ENCODE measurements at places on chromosomes 3 and 15. TPM values are rescaled to one million over a fixed set of nuclear protein-coding genes. Genes with fewer than 3 reads are reported as not detected.

- H3K4me3 ChIP-seq: no peak overlapping the region
- no peaks in the 10 kb centered on the region for H3K36me3 ChIP-seq
- no peaks in the 10 kb centered on the region for H3K27me3 ChIP-seq
- H3K4me1 ChIP-seq: no peaks in the 10 kb centered on the region
- H3K27ac ChIP-seq: no peak overlapping the region
Measured at GRCh38 chr15:36617529-36618196, 38.2 kb downstream of the CDIN1 start.

CLDN1 gene
- not detected for total RNA-seq

ATG7 gene
- total RNA-seq: 34.2 TPM

OXSR1 gene
- total RNA-seq: 52.4 TPM

- DNase-seq: no peak
- H3K36me3 ChIP-seq: no peaks in the 10 kb centered on the region
- H3K4me1 ChIP-seq: peaks cover 34% of the 10 kb centered on the region
- no peak overlapping the region for H3K4me3 ChIP-seq
- peaks cover 5% of the 10 kb centered on the region for H3K27me3 ChIP-seq
Measured at GRCh38 chr3:71401695-71402231, 181.8 kb downstream of the FOXP1 start.

- no peaks in the 10 kb centered on the region for H3K4me1 ChIP-seq
- H3K4me3 ChIP-seq: no peak overlapping the region
- H3K27me3 ChIP-seq: peaks cover 25% of the 10 kb centered on the region
- DNase-seq: no peak
- H3K27ac ChIP-seq: no peak overlapping the region
Measured at GRCh38 chr15:39799552-39800011, 16.9 kb upstream of the FSIP1 start.

DNA sequence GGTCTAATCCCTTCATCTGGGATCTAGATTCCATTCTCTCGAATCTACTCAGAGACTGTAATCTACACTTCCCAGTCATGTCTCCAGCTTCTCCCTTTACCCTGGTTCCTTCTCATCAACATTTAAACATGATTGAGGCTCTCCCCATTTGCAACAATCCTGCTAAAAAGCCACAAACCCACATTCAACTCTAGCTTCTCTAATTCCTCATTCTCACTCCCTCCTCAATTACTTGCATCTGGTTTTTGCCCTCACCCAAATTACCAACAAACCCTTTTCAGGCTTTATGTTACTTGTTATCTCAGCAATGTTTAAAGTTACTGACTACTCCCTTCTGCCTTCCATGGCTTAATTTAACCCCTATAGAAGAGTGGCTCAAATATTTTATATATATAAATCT lies 11.5 kb downstream of the ETFA start:
- no peak overlapping the region for H3K27ac ChIP-seq
- no peaks in the 10 kb centered on the region for H3K4me1 ChIP-seq
- H3K27me3 ChIP-seq: no peaks in the 10 kb centered on the region
- peaks cover 3% of the 10 kb centered on the region for H3K36me3 ChIP-seq

- H3K4me3 ChIP-seq: no peak overlapping the region
- H3K4me1 ChIP-seq: no peaks in the 10 kb centered on the region
- H3K27me3 ChIP-seq: peaks cover 8% of the 10 kb centered on the region
- no peak overlapping the region for H3K27ac ChIP-seq
Measured at GRCh38 chr15:88274553-88275460, 18.3 kb upstream of the NTRK3 start.

- peaks cover 3% of the 10 kb centered on the region for H3K4me1 ChIP-seq
- H3K4me3 ChIP-seq: no peak within 1 kb of the TSS
- peaks cover 4% of the 10 kb centered on the region for H3K27me3 ChIP-seq
- H3K27ac ChIP-seq: no peak within 1 kb of the TSS
- DNase-seq: no peak
Measured at GRCh38 chr3:45026038-45026437, at the start of gene CLEC3B. TSS of gene CLEC3B (plus strand) at chr3:45026303. CDS start at chr3:45026363, 60 bp downstream.

DNA sequence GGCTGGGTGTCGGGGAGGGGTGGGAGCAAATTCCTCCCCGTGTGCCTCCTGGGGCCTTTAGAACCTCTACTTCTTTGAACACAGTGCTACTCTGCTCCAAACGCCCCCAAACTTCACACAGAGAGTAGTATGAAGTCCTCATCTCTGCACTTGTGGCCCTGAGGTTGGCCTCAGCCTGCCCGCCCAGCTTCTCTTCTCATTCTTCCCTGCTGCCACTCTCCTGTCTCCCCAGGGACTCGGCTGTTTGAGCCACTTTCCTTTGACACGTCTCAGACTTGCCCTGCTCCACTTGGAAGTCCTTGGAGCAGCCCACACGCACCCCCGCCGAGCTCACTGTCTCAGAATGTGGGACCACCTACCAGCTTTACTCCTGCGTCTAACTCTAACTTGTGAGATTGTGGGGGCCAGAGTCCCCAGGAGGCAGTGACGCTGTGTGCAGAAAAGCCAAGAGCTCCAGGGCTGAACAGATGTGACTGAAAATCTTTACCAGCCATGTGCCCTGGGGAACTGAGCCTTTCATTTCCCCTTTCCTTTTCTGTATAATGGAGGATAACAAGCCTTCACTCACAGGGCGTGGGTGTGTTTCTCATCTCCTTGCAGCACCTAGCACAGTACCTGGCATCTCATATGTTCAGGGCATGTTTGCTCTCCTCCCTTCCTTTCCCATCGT lies 233.6 kb upstream of the CTDSPL start:
- peaks cover 3% of the 10 kb centered on the region for H3K4me1 ChIP-seq
- no peaks in the 10 kb centered on the region for H3K36me3 ChIP-seq
- peaks cover 9% of the 10 kb centered on the region for H3K27me3 ChIP-seq
- no peak overlapping the region for H3K4me3 ChIP-seq
- no peak overlapping the region for H3K27ac ChIP-seq

DNA sequence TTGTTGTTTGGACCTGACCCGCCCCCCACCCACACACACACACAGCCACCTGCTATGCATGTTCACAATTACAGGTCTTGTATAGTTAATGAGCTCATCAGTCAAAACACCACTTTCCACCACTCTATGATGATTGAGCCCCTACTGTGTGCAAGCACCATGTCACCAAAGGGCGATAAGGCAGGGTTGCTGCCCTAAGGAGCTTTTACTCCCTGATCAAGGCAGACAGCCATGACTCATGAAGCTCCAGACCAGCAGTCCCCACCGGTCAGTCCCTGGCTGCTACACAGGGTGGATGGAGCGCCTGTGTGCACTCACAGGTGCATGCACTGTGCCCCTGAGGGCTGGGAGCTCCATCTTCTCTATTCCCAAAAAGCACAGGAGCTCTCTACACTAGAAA lies 270.6 kb downstream of the CLSTN2 start:
- no peak for DNase-seq

GRCh38 chr3:30613133-30613825 lies 6.9 kb downstream of the TGFBR2 start:
- H3K4me3 ChIP-seq: peak overlapping the region; percentile 87
- H3K27ac ChIP-seq: peak overlapping the region; percentile 88
- H3K27me3 ChIP-seq: no peaks in the 10 kb centered on the region
- H3K4me1 ChIP-seq: peaks cover 77% of the 10 kb centered on the region
- peaks cover 76% of the 10 kb centered on the region for H3K36me3 ChIP-seq

- H3K36me3 ChIP-seq: no peaks in the 10 kb centered on the region
- no peak overlapping the region for H3K27ac ChIP-seq
- peaks cover 15% of the 10 kb centered on the region for H3K27me3 ChIP-seq
- no peaks in the 10 kb centered on the region for H3K4me1 ChIP-seq
- H3K4me3 ChIP-seq: no peak overlapping the region
Measured at GRCh38 chr3:111080413-111080812, 8.8 kb downstream of the NECTIN3 start.

CEP63 gene
- total RNA-seq: 26.6 TPM

DNA sequence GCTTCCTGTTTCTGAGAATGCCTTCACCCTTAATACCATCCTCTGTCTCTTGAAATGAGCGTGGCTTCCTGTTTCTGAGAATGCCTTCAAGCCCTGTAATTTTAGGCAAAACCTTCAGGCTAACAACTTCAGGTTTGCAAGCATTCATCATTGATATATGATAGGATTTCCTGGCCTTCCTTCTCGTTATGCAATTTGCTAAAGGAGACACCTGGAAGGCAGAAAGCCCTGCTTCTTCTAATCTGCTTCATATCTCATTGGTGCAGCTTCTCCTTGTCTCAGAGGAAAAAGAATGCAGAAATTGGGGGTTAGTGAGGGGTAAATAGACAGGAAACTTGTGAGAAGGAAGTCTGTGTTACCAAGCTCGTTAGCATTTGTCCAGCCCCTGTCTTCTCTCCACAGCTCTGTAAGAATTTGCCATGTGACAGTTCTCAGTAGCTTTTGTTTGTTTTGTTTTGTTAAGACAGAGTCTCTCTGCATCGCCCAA lies 7.3 kb downstream of the ARL6IP5 start:
- peaks cover 83% of the 10 kb centered on the region for H3K4me1 ChIP-seq
- no peaks in the 10 kb centered on the region for H3K27me3 ChIP-seq
- peak overlapping the region; percentile 71 for H3K4me3 ChIP-seq
- peaks cover 79% of the 10 kb centered on the region for H3K36me3 ChIP-seq
- H3K27ac ChIP-seq: peak overlapping the region; percentile 92

GRCh38 chr3:36693670-36694069 lies 70.7 kb downstream of the DCLK3 start:
- H3K4me3 ChIP-seq: no peak overlapping the region
- H3K27ac ChIP-seq: no peak overlapping the region
- peaks cover 2% of the 10 kb centered on the region for H3K27me3 ChIP-seq
- H3K36me3 ChIP-seq: no peaks in the 10 kb centered on the region
- H3K4me1 ChIP-seq: no peaks in the 10 kb centered on the region

DNA sequence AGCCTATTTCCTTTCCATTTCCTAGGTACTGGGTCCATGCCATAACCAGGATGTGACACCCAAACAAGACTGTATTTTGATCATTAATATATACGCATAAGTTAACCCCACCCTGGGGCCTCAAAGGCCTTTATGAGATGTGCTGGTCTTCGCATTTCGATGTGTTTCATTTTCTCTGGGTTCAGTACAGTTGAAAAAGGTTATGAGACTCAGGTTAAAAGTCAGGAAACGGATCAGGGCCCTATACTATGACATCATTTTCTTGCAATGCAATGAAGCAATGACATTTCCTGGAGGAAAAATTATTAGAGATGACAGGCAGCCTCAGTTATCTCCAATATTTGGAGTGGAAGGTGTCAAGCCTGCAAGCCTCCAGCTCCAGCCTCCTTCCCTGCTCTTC lies 31.7 kb downstream of the TMEM212 start:
- H3K4me1 ChIP-seq: no peaks in the 10 kb centered on the region
- no peak overlapping the region for H3K4me3 ChIP-seq
- no peak overlapping the region for H3K27ac ChIP-seq
- H3K27me3 ChIP-seq: peaks cover 17% of the 10 kb centered on the region

MAP2K5 gene
- 25.9 TPM for total RNA-seq

GRCh38 chr3:43707998-43708397 lies 17.3 kb downstream of the ABHD5 start:
- H3K36me3 ChIP-seq: peaks cover 32% of the 10 kb centered on the region
- no peaks in the 10 kb centered on the region for H3K27me3 ChIP-seq
- H3K4me1 ChIP-seq: peaks cover 13% of the 10 kb centered on the region

GRCh38 chr3:46386205-46386604 lies 15.5 kb downstream of the CCR5 start:
- no peaks in the 10 kb centered on the region for H3K27me3 ChIP-seq
- no peak overlapping the region for H3K4me3 ChIP-seq
- DNase-seq: no peak
- peaks cover 27% of the 10 kb centered on the region for H3K4me1 ChIP-seq
- H3K27ac ChIP-seq: no peak overlapping the region

GRCh38 chr3:122942937-122943827 lies 84.4 kb downstream of the SEMA5B start:
- H3K4me3 ChIP-seq: no peak overlapping the region
- peaks cover 6% of the 10 kb centered on the region for H3K27me3 ChIP-seq
- DNase-seq: peak; percentile 26
- peaks cover 3% of the 10 kb centered on the region for H3K4me1 ChIP-seq

GRCh38 chr3:101270149-101270548 lies 50.2 kb downstream of the IMPG2 start:
- no peaks in the 10 kb centered on the region for H3K27me3 ChIP-seq
- H3K4me3 ChIP-seq: no peak overlapping the region
- no peaks in the 10 kb centered on the region for H3K36me3 ChIP-seq

HGD gene
- 0.55 TPM for total RNA-seq

GRCh38 chr3:110686701-110687100 lies 384.9 kb upstream of the NECTIN3 start:
- no peak for DNase-seq
- H3K27me3 ChIP-seq: peaks cover 4% of the 10 kb centered on the region
- no peaks in the 10 kb centered on the region for H3K36me3 ChIP-seq
- no peak overlapping the region for H3K4me3 ChIP-seq
- no peak overlapping the region for H3K27ac ChIP-seq

- no peak for DNase-seq
- no peak overlapping the region for H3K27ac ChIP-seq
- no peaks in the 10 kb centered on the region for H3K27me3 ChIP-seq
Measured at GRCh38 chr15:76468722-76469121, 132.1 kb downstream of the ISL2 start.

GRCh38 chr3:131957511-131957910 lies 77.3 kb downstream of the CPNE4 start:
- no peaks in the 10 kb centered on the region for H3K4me1 ChIP-seq
- H3K4me3 ChIP-seq: no peak overlapping the region
- no peaks in the 10 kb centered on the region for H3K27me3 ChIP-seq
- H3K36me3 ChIP-seq: no peaks in the 10 kb centered on the region

FBXO40 gene
- total RNA-seq: not detected

DNA sequence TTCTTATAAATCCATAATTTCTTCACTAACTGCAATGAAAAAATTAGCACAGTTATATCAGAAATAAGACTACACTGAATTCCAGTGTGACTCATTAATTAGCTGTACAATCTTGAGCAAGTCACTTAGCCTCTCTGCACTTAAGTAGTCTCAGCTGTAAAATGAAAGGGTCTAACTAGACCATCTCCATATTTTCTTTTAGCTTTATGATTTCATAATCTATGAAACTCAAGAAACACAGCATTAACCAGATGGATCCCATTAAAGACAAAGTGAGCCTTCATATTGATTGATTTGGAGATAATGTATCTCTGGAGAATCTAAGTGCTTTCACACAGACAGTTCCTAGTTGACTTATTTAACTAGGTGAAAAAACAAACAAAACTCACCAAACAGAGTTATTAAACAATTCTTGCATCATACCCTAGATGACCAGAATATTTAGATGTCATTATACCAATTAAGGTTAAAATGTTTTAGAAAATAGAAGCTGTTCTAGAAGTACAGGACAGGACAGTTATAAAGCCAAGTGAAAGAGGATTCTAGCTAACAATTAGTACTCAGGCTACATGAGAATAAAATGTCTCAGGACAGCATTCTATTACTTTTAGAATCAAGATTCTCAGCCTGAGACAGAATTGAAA lies 11.2 kb downstream of the CSNK1G1 start:
- DNase-seq: no peak
- peaks cover 6% of the 10 kb centered on the region for H3K4me1 ChIP-seq

- H3K4me1 ChIP-seq: peaks cover 97% of the 10 kb centered on the region
- DNase-seq: peak; percentile 68
- H3K27ac ChIP-seq: peak overlapping the region; percentile 88
- H3K36me3 ChIP-seq: peaks cover 73% of the 10 kb centered on the region
- H3K27me3 ChIP-seq: no peaks in the 10 kb centered on the region
Measured at GRCh38 chr3:4825436-4826236, 153.6 kb upstream of the BHLHE40 start.

DNA sequence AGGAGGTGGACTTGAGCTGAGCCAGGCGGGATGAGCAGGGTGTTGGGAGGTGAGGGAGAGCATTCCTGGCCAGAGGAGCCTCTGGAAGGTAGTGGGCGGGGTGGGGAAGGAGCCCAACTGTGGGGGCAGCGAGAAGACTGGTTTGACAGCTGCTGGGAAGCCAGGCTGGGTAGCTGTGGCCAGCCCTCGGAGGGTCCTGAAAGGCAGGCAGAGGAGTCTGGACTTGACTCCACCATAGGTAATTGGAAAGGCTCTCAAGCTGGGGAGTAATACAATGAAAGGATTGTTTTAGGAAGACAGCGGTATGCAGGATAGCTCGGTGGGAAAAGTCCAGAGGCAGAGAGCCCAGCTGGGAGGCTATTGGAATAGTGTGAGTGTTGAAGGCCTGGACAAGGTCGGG lies 17.2 kb downstream of the EPHB3 start:
- no peak overlapping the region for H3K27ac ChIP-seq
- peaks cover 13% of the 10 kb centered on the region for H3K27me3 ChIP-seq
- no peaks in the 10 kb centered on the region for H3K36me3 ChIP-seq
- no peak for DNase-seq
- H3K4me1 ChIP-seq: peaks cover 5% of the 10 kb centered on the region
- H3K4me3 ChIP-seq: no peak overlapping the region
